ENCODE measurements at places on chromosomes 1 and 21.

GRCh38 chr1:108560189-108560873 is 431 bp downstream of the EEIG2 start:
- peak; percentile 55 for DNase-seq

- no peak for DNase-seq
Observed at GRCh38 chr21:28344985-28345384, 647.7 kb downstream of the LTN1 start.

DNA sequence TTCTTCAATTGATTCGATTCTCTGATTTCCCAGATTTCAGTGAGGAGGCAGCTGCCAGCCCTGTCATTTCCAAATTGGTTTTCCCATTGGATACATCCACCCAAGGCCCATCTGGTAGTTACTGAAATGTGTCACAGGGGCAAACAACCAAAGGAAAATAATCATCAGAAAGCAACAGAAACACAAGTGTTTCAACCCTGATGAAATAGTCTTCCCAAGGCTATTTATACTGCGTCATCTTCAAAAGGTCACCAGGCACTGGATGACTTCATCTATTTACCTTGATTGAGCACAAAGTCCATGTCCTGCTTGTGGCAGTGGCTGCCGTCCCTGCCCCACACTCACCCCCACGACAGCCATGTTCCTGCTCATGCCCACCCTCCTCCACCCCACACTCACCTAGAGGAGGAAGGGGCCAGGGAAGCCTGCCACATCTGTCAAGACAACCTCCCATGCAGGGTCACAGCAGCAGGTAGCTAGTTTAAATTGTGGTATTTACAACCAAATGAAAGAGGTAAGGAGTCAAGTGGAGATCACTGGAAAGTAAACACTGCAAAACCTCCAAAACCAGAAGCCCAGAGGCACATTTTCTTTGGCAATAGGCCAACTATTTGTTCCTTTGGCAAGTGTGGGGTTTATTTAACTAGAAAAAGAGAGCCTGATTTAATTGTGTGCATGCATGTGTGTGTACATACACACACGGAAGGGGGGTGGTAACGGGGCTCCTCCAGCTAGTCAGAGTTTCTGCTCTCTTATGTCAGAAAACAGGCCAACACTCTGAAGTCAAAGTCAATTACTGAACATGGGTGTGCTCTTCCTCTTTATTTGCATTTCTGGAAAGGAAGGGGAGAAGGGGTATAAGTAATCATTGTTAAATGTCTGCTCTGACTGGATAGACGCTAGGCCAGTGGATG is 49.5 kb upstream of the RAB4A start:
- DNase-seq: no peak

DNA sequence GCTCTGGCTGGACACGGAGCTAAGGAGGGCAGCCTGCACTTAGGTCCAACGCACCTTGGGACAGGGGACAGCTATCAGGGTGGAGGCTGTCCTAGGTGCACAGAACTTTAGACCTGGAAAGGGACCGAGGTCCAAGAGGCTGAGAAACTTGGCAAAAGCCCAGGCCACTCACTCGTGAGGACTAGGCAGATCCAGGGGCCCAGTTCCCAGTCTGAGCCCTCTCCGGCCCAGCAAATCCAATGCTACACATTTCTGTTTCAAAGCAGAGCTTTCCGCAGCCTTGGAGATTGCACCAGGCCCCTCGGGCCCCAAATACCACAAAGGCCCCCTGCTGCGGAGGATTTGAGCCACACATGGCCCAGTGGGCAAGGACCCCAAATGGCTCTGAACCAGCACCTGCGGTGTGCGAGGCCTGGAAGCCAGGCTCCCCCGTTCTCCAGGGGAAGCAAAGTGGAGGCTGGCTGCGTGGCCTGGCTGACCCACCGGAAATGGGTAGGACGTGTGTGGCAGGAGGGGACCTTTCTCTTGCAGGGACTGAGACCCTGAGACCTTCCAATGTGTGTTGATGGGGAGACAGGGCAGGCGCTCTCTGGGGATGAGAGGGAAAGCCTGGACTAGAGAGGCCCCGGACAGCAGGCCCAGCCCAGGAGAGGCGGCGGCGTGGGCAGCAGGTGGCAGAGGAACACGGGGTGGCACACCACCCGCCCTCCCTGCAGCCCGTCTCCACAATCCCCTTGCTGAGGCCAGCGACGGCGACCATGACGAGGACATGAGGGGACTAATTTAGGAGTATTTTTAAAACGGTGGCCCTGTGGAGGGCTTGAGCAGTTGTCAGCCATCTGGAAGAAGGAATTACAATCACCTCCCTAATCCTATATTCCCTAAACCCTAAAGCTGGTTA is 118.7 kb downstream of the CASZ1 start:
- no peak for DNase-seq

DNA sequence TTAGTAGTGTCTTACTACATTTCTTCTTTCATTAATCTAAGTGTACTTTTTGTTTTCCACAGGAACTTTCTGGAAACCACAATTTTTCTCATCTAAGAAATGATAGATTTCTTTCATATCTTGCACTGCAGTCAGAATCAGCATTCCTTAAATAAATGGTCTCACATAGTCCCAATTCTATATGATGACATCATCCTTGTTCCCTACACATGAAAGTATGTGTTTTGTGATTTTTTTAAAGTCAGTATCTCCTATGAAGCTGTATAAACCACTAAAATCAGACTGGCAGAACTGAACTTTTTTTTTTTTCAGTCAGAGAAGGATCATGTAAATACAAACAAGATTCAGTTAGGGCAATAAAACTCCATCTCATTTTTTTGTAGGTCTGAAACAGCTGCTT is 742.6 kb upstream of the CXADR start:
- DNase-seq: no peak

DNA sequence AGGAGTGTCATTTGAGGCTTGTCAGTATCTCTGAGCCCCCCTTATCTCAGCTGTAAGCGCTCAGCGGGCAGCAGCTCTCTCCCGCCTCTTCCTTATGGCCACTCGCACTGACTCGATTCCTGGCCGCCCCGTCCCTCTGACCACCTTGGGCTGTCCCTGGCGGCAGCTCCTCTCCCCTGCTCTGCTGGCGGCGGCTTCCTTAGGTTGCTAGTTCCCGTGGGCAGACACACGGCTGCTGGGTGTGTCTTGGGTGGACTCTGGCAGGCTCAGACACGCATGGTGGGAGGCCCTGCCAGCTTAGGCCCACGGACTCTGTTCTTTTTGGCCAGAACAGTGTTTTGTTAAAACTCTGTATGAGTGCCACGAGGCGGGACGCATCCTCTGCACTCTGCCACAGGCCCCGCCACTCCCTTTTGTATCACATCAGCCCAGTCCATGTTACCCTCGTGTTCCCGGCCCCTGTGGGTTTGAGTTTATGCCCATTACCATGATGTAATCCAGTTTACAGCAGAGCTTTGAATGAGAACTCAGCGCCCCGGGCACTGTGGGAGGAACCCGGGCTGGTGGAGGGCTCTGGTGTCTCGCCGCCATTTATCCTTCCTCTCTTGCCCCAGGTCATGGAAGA is 45.9 kb downstream of the COQ8A start:
- no peak for DNase-seq

- no peak for DNase-seq
Observed at GRCh38 chr1:39145331-39145965, 59.0 kb upstream of the MACF1 start.

DNA sequence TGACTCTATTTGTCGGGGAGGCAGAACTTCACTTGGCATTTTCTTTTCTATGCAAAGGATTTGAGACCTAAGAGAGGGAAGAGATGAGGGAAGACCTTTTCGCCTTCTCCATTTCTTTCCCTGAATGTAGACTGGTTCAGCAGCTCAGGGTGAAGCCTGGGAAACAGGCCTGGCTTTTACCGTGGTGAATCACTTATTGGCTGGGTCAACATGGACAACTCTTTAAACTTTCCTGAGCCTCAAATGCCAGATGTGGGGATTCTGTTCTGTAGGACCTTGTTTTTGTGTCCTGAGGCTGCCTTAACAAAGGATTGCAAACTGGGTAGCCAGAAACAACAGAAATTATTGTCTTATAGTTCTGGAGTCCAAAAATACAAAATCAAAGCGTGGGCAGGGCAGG is 455.8 kb upstream of the VAMP3 start:
- no peak for DNase-seq

GRCh38 chr1:9025449-9025848 is 774 bp downstream of the SLC2A7 start:
- no peak for DNase-seq

GRCh38 chr1:150257624-150258585 is at the start of gene CA14:
CA14 (plus strand) TSS chr1:150257774; CDS start chr1:150258129, 355 bp downstream.
- no peak for DNase-seq

DNA sequence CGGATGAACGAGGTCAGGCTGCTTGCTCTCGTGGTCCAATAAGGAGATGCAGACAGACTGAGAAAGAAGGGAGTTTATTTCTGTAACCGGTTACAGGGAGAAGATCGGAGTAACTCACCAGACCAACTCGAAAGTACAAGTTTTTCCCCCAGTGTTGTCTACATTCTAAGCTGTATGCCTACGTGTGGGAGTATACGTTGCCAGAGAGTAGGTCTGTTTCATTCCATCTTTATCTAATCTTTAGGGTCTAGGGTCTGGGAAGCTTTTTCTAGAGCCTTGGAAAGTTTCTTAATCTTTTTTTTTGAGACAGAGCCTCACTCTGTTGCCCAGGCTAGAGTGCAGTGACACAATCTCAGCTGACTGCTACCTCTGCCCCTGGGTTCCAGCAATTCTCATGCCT is 4.7 kb upstream of the PADI1 start:
- no peak for DNase-seq

GRCh38 chr21:33458861-33459260 is 20.9 kb downstream of the TMEM50B start:
- no peak for DNase-seq

DNA sequence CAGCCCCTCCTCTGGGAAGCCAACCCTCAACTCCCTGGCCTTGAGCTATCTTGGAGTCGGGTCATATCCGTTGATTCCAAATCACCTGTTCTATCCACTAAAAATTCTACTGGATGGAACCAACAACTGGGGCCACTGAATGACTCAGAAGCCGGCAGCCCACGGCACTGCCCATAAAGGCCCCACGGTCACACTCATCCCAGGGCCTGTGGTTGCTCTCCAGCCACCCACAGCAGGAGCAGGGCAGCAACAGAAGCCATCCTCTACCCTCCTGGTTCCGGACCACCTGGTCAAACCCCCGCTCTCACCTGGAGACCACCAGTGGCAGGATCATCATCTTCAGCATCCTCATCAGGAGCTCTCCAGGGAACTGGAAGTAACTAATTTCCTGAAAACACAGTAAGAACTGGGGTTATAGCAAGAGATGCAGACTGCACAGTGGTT is 8.4 kb downstream of the SLC1A7 start:
- DNase-seq: no peak

- no peak for DNase-seq
Observed at GRCh38 chr1:85320371-85321131, 44.1 kb upstream of the BCL10 start.

DNA sequence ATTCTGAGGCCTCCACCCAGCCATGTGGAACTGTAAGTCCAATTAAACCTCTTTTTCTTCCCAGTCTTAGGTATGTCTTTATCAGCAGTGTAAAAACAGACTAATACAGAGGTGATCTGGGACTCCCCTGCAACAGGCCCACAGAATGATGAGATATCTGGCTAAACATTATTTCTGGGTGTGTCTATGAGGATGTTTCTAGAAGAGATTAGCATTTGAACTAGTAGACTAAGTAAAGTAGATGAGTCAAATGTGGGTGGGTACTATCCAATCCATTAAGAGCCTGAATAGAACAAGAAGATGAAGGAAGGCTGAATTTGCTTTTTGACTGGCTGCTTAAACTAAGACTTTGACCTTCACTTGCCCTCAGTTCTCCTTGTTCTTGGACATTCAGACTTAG is 396.5 kb upstream of the LRRC7 start:
- no peak for DNase-seq

DNA sequence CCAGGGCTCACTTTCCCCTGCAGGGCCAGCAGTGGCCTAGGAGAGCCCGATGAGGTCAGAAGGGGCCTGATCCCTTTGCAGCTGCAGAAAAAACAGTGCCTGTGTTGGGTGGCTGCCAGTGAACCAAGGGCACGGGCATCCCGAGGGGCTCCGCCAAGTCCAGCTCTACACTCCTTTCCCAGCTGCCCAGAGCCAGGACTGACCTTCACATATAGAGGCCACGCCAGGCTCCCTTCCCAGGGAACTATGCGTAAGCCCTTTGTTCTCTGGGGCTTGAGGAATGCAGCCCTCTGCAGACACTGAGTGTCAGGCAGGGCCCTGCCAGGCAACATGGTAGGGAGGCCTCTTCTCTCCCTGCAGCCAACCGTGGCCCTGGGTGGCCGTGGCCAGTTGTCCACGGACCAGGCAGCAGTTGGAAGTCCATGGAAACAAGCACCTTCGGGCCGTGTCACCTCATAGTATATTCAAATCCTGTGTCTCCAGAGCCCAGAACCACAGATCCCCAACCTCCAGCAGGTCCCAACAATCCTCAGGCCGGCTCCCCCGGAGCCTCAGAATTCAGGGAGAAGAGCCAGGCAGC is 194.0 kb downstream of the NPHP4 start:
- DNase-seq: no peak

DNA sequence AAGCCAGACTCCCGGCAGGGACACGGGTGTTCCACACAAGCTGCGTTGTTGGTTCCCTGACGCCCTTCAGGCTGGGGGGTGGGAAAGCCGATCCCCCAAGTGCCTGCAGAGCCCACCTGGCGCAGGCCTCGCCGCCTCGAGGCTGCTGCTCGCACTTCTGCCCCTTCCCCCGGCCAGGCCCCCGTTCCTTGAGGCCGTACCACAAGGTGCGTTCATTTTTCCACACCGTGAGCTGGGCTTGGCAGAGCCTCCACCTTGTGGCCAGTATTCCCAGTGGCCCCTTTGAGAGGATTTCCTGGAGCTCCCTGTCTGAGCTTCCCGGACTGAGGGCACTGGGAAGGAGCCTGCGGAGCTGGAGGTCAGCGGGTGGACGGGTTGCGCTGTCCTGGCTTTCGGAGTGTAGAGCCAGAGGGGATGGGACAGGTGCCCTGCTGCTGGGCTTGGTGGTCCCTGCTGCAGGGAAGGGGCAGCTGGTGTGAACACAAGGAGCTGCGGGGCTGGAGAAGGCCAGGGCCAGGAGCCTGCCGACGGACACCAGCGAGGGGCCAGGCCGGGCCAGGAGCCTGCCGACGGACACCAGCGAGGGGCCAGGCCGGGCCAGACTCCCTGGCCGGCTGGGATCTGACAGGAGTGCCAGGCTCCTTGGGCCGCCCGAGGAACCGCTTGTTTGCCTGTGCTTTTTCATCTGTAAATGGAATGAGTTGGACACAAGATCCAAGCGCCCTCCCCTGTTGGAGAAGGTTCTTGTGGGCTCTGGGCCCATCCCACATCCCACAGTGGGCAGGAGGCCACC is 18.4 kb downstream of the PDXK start:
- DNase-seq: no peak

DNA sequence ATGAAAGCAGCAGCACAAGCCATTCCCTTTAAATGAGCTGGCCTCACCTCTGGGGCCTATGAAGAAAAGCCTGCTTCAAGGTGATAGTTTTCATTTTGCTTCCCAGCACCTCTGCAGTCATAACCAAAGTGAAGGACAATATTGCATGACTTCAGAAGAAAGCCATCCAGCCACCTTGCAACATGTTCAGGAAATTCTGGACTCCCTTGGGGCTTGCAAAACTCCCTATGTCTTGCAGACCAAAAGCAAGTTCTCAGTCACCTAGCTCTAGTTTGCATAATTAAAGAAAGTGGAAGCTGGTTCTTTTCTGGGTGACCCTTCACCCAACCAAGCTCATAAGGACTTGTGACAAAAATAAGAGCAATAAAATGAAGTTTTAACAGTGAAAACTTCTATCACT is 87.6 kb downstream of the GFI1 start:
- peak; percentile 38 for DNase-seq
